Hepatocyte (in vitro differentiated cells): ENCODE measurements at places on chromosomes 3 and 15. TPM values are rescaled to one million over a fixed set of nuclear protein-coding genes. Genes with fewer than 3 reads are reported as not detected.
A peak's percentile ranks its signal among the peaks of the same experiment; 100 is the strongest.

CPNE9 gene
- not detected in 2 replicates for polyA plus RNA-seq

ZNF662 gene
- polyA plus RNA-seq: not detected in 2 replicates

GOLGA8H gene
- polyA plus RNA-seq: 0.09 TPM in 1 of 2 replicates, not detected in the other

CELSR3 gene
- polyA plus RNA-seq: 1.9 TPM in 2 replicates

AMOTL2 gene
- polyA plus RNA-seq: 63.9 and 74.2 TPM in 2 replicates

SLC2A2 gene
- polyA plus RNA-seq: 21.7 and 40.8 TPM in 2 replicates

DNA sequence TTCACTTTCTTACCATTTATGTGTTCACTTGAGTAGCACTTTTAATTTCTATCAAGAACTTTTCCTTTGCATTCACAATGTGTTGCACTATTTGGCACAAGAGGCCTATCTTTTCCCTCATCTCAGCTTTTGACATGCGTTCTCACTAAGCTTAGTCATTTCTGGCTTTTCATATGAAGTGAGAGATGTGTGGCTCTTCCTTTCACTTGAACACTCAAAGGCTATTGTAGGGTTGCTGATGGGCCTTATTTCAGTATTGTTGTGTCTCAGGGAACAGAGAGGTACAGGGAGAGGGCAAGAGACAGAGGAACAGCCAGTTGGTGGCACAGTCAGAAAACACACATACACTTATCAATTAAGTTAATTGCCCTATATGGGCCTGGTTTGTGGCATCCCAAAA, 127.4 kb upstream of the MLF1 start:
- H3K27ac ChIP-seq: no peak overlapping the region
- H3K4me1 ChIP-seq: no peaks in the 10 kb centered on the region
- DNase-seq: no peak
- H3K36me3 ChIP-seq: no peaks in the 10 kb centered on the region
- H3K27me3 ChIP-seq: no peaks in the 10 kb centered on the region

DNA sequence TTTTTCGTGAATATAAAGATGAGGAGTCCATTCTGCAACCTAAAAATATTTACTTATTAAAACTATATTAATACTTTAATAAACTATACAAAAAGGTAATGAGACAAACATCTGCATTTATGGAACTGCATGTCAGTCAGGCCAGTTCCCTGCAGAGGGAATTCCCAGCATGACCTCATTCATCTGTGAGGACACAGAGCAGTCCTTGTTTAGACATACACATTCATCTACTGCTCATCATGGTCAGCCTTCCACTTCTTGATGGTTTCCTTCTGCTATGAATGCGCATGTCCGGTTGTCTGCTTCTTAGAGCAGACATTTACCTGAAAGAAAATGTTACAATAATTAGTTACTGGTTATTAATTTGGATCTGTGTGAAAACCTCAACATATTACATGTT, 3.3 kb upstream of the ACTR8 start:
- H3K4me3 ChIP-seq: no peak overlapping the region
- H3K36me3 ChIP-seq: no peaks in the 10 kb centered on the region
- DNase-seq: no peak

DNA sequence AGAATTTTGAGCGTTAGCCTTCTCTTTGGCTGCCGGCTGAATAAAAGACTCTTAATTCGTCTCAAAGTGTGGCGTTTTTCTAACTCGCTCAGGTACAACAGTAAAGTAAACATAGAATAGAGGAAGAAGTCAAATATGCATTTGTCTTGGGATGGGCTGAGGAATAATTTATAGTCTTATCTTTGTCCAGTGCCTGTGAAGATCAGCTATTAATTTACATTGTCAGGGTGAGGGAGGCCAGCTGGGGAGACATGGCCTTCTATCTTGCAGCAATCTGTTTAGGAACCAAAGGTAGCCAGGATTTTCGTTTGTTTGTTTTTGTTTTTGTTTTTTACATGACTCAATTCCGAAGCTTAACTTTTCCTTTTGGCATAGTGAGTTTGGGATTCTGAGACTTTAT, 100.2 kb downstream of the VPS8 start:
- H3K27ac ChIP-seq: peak overlapping the region; percentile 57
- no peak for DNase-seq
- peaks cover 14% of the 10 kb centered on the region for H3K4me1 ChIP-seq
- no peaks in the 10 kb centered on the region for H3K36me3 ChIP-seq
- no peaks in the 10 kb centered on the region for H3K27me3 ChIP-seq

DNA sequence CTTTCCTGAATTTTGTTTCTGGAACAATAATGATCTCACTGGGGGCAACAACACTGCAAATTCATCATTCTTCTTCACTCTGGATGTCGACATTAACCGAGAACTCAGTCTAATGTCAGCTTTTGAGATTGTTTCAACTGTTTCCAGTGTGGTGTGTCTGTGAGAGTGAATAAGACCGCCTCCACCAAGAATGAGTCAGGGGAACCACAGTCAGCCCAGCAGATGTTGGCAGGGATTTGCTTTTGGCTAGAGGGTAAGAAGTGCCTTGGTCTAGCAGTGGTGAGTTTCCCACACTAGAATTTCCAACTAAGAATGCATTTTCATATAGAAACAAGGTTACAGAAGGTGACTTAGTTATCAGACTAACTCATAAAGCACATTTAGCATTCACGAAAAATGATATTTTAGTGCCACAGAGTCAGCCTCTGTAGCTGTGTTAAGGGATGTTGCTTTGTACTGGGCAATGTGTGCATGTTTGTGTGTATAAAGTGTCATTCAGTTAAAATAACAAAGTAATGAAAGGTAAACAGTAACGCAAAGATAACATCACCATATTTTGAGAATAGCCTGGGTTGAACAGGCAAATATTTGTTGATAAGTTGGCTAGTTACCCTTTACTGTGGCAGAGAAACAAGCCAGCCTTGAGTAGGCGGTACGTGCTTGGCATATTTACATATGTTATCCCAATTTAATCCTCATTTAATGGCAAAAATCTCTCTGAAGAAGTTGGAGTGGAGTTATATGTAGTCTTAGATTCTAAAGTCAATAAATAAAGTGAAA, 33.8 kb downstream of the DRD3 start:
- H3K4me3 ChIP-seq: no peak overlapping the region
- H3K36me3 ChIP-seq: no peaks in the 10 kb centered on the region
- no peak for DNase-seq
- H3K27me3 ChIP-seq: no peaks in the 10 kb centered on the region
- no peak overlapping the region for H3K27ac ChIP-seq

DNA sequence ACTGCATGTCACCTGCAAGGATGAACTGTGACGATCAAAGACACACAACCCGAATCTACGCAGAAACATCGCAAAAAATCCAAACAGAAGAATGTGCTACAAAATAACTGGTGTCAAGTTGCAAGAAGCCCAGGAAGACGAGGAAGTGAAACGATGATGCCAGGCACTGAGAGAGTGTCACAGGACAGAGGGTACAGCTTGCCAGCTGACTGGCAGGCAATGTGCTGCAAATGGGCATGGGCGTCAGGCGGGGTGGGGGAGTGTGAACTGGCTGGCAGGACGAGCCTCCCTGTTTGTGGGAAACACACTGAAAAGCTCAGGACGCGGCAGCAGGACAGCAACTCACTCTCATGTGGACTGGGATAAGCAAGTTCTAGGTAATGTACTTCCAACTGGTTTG, 28.9 kb upstream of the OCA2 start:
- no peak overlapping the region for H3K27ac ChIP-seq
- H3K4me1 ChIP-seq: no peaks in the 10 kb centered on the region
- no peak for DNase-seq

- H3K36me3 ChIP-seq: no peaks in the 10 kb centered on the region
- peak; percentile 80 for DNase-seq
- H3K4me3 ChIP-seq: no peak overlapping the region
Observed at GRCh38 chr3:113035387-113035982, 44.7 kb downstream of the GTPBP8 start.

DNA sequence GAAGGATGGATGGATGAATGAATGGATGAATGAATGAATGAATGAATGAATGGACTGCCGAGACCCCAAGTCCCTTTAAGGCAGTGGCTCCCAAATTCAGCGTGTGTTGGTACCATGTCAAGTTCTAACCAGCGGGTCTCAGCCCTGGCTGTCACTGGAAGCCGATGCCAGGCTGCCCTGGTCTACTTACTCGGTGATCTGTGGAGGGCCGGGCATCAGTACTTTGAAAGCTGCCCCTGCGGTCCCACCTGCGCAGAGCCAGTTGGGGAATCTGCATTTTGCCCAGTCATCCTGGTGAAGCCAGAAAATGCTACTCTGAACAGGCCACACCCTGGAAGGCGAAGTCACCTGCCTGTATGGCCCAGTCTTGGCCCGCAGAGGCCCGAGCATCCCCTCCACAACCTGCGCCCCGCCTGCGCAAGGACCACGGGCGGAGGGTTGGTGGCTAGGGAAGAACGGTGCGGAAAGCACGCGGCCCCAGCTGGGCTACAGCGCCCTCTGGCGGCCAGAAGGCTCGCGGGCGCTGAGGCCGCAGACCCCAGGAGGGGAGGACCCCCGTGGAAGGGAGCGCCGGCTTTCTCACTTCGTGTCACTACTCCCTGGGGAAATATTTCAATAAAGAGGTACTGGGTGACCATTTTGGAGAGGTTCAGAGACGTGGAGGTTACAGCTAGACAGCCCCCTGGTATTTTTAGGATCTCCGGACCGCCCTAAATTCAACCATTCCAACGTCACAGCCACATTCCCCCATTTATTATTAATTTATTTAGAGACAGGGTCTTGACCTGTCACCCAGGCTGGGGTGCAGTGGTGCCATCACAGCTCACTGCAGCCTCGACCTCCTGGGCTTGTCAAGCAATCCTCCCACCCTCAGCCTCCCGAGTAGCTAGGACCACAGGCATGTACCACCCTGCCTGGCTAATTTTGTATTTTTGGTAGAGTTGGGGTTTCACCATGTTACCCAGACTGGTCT, 34.9 kb downstream of the PRKCD start:
- no peaks in the 10 kb centered on the region for H3K4me1 ChIP-seq
- peak; percentile 77 for DNase-seq
- H3K4me3 ChIP-seq: no peak overlapping the region
- H3K27me3 ChIP-seq: no peaks in the 10 kb centered on the region
- no peaks in the 10 kb centered on the region for H3K36me3 ChIP-seq

GRCh38 chr3:140160553-140160952, 225.6 kb downstream of the CLSTN2 start:
- no peaks in the 10 kb centered on the region for H3K27me3 ChIP-seq
- no peaks in the 10 kb centered on the region for H3K4me1 ChIP-seq
- H3K36me3 ChIP-seq: no peaks in the 10 kb centered on the region

- no peak overlapping the region for H3K4me3 ChIP-seq
- DNase-seq: no peak
Observed at GRCh38 chr3:40969756-40970466, 229.4 kb upstream of the CTNNB1 start.

GRCh38 chr15:56492791-56493555, 28.0 kb upstream of the MNS1 start:
- H3K4me1 ChIP-seq: no peaks in the 10 kb centered on the region
- H3K27me3 ChIP-seq: no peaks in the 10 kb centered on the region
- DNase-seq: no peak
- H3K4me3 ChIP-seq: no peak overlapping the region
- no peaks in the 10 kb centered on the region for H3K36me3 ChIP-seq
- H3K27ac ChIP-seq: no peak overlapping the region

DNA sequence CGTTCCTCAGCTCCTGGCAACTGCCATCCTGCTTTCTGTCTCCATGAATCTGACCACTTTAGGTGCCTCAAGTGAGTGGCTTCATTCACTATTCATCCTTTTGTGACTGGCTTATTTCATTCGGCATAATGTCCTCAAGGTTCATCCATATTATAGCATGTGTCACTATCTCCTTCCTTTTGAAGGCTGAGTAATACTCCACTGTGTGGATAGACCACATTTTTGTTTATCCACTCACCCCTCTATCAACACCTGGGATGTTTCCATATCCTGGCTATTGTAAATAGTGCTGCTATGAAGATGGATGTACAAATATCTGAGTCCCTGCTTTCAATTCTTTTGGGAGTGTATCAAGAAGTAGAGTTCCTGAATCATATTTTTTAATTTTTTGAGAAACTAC, 98.8 kb downstream of the ADAMTS17 start:
- H3K27me3 ChIP-seq: no peaks in the 10 kb centered on the region
- no peak overlapping the region for H3K4me3 ChIP-seq

DNA sequence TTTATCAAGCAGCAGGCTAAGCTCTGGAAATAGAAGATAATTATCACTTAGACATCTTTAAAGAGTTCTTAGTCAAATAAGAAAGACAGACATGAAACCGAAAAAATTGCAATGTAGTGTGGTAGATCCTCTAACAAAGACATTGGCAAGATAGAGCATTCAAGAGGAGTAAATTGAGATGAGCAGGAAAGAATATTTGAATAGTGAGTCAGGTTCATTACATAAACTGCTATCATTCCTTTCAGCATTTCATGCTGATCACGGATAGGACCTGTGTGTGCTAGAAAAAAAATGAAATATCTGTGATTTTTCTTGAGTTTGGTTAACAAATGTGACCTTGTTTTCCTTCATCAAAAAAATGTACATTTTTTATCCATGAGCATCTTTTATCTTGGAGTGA, 460.9 kb downstream of the OTOL1 start:
- H3K4me1 ChIP-seq: no peaks in the 10 kb centered on the region
- no peak overlapping the region for H3K27ac ChIP-seq
- H3K4me3 ChIP-seq: no peak overlapping the region
- H3K36me3 ChIP-seq: no peaks in the 10 kb centered on the region
- no peak for DNase-seq

DNA sequence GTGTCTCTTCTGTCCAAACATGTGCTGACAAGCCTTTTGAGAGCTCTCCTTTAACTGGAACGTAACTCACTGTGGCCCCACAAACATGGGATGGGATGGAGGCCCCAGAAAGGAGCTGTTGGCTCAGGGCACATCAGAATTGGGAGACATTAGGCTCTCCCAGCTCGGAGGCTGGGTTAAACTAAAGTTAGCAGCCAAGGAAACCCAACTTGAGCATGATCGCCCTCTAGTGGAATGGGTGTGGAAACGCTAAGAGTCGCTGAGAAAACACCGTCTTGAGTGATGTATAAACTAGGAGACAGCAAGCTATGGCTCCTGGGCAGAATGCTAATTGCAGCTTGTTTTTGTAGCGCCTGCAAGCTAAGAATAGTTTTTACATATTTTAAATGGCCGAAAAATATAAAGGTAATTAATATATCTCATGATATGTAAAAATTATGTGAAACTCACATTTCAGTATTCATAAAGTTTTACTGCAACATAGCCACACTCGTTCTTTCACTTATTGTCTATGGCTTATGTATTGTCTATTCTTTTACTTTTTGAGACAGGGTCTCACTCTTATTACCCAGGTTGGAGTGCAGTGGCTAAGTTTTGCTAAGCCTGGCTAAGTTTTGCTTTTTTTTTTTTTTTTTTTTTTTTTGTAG, 138.8 kb upstream of the HACD2 start:
- DNase-seq: peak; percentile 88
- H3K27ac ChIP-seq: peak overlapping the region; percentile 23
- no peak overlapping the region for H3K4me3 ChIP-seq
- H3K4me1 ChIP-seq: no peaks in the 10 kb centered on the region
